ENCODE measurements at places on chromosomes 2 and 18. TPM values are rescaled to one million over a fixed set of nuclear protein-coding genes. Genes with fewer than 3 reads are reported as not detected.

The DSC2 gene
- 5.3 TPM for total RNA-seq

The EN1 gene
- total RNA-seq = not detected

The TUBA3E gene
- total RNA-seq = not detected

The TLX2 gene
- not detected for total RNA-seq

The SLC5A7 gene
- 1.6 TPM for total RNA-seq

The VPS4B gene
- total RNA-seq = 40.8 TPM

The POTEI gene
- total RNA-seq = under 0.01 TPM

The CKAP2L gene
- 2.0 TPM for total RNA-seq

The IMPA2 gene
- total RNA-seq = 2.9 TPM

The CRYGC gene
- total RNA-seq = not detected

The PDE1A gene
- 51.0 TPM for total RNA-seq

The CELF4 gene
- 92.9 TPM for total RNA-seq

The CYTIP gene
- 2.9 TPM for total RNA-seq

The GRB14 gene
- 15.1 TPM for total RNA-seq

The DSC1 gene
- not detected for total RNA-seq

The RTP5 gene
- 2.4 TPM for total RNA-seq

The MC5R gene
- total RNA-seq = 2.9 TPM

The ANO7 gene
- 0.41 TPM for total RNA-seq

The AMER3 gene
- total RNA-seq = 44.0 TPM

The PPM1B gene
- total RNA-seq = 66.4 TPM

The ANKRD53 gene
- total RNA-seq = 1.2 TPM

The LBH gene
- total RNA-seq = 68.9 TPM

The HRH4 gene
- not detected for total RNA-seq

The CAPN14 gene
- total RNA-seq = 0.82 TPM
